ENCODE measurements at places on chromosomes 6 and 20.

- DNase-seq: no peak
Observed at GRCh38 chr20:39897781-39898466, 791.1 kb downstream of the MAFB start.

- peak; percentile 56 for DNase-seq
Observed at GRCh38 chr20:47677635-47678453, 107.4 kb downstream of the SULF2 start.

DNA sequence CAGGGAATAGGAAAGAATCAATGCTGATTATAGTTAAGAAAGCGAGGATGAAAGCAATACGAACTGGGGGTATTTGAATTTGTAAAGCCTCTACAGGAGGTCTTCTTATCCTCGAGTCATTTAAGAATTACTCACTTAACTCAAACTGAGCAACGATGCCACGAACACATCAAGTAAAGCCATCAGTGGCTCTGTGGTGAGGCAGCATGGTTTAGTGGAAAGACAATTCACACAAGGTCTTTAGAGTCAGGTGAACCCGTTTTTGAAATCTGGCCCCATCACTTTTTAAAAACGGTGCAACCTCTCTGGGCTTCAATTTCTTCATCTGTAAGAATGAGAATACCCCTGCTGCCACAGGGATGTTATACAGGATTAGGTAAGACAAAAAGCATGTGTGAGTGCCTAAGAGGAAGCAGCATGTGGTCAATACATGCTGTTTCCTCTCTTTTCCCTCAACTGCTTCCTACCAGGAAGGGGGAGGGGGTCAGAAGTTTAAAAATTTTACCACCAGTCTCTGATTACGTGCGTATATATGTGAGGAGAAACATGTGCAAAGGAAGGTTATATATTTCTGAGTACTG, 162.0 kb downstream of the BTBD9 start:
- no peak for DNase-seq

GRCh38 chr6:27168108-27168507, 79.4 kb upstream of the PRSS16 start:
- no peak for DNase-seq

- DNase-seq: no peak
Observed at GRCh38 chr6:119602215-119603178, 252.9 kb upstream of the MAN1A1 start.

DNA sequence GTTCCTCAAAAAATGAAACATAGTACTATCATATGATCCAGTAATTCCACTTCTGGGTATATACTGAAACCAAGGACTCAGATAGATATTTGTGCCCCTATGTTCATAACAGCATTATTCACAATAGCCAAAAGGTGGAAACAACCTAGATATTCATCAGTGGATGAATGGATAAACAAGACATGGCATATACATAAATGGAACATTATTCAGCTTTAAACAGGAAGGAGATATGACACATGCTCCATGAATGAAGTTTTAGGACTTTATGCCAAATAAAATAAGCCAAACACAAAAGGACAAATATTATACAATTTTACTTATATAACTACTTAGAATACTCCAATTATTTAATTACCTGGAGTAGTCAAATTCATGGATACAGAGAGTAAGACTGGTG, 16.4 kb downstream of the PLCB1 start:
- no peak for DNase-seq

- no peak for DNase-seq
Observed at GRCh38 chr20:51525241-51526105, 17.0 kb downstream of the NFATC2 start.

GRCh38 chr20:51715163-51715855, 52.9 kb downstream of the ATP9A start:
- no peak for DNase-seq

GRCh38 chr6:154410619-154411072, 54.0 kb upstream of the IPCEF1 start:
- no peak for DNase-seq

GRCh38 chr6:28139860-28140543, 1.7 kb upstream of the ZKSCAN8 start:
- no peak for DNase-seq

DNA sequence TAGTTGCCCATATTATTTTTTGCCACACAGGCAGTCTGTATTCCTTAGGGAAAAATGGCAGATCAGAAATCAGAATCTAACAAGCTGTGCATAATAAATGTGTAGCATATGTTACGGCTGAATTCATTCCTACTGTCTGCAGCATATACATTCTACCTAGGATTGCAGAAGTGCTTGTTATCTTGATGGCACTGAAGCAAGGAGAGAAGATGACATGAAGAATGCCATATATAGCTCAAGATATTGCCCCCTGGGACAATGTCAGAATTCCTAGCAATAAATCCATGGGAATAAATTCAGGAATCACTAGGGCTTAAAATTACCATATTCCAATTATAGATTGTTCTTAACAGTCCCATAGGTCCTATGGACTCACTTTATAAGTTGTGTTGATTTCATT, 293.0 kb upstream of the CNR1 start:
- no peak for DNase-seq

Data from stimulated activated CD4-positive, alpha-beta T cell treated with anti-CD3 and anti-CD28 coated beads, TNF-alpha, amount 100 ng/mL, for 1 hour (primary cell).